ENCODE measurements at places on chromosomes 7 and 10.

DNA sequence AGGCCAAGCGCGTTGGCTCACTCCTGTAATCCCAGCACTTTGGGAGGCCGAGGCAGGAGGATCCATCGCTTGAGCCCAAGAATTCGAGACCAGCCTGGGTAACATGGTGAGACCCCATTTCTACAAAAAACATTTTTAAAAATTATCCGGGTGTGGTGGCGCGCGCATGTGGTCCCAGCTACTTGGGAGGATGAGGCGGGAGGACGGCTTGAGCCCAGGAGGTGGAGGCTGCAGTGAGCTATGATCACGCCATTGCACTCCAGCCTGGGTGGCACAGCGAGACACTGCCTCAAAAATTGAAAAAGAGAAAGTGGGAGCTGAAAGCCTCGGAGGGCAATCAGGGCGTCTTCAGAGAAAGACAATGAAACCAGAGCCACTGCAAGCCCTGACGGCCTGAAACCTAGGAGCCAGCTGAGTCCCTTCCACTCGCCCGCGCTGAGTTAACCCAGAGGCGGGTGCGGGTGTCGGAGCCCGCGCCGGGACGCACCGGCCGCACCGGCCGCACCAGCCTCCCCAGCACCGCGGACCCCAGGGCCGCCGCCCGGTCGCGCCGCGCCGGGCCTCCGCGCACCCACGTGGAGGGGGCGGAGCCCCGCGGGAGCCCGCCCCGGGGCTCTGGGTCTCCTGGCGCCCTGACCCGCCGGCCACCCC is 22.4 kb downstream of the ZFAND2A start:
- no peak for DNase-seq

- no peak for DNase-seq
Measured at GRCh38 chr10:123890226-123890625, 1.4 kb downstream of the CPXM2 start.

DNA sequence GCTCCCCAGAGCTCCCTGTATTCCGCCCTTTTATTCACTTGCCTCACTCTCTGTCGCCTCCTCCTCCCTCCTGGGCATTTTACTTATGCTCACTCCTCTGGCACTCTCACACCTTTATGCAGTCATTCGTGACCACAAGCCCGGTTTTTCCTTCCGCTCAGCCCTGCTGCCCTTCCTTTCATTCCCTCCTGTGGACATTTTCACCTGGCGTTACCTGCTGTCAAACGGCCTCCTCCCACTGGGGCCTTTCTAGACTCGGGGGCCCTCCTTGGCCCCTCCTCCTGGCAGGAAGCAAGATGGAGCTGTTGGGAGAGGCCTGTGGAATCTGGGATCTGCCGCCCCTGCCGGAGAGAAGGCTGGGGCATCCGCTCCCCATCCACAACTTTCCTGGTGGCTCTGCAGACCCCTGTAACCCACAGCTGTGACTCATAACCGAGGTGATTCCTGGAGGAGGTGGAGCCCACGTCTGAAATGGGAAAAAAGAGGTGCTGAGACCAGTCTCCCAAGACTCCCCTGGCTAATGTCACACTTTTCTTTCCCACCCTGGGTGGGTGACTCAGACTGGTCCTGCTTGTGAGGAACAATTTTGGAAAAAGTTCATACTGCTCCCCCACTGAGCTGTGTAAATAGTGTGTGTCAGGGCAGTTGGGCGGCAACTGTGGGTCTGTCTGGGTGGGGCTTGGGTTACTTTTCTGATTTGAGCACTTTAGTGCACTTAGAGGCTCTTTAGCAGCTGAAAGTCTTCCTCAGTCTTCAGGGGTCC is 1.2 kb downstream of the VCL start:
- DNase-seq: no peak

DNA sequence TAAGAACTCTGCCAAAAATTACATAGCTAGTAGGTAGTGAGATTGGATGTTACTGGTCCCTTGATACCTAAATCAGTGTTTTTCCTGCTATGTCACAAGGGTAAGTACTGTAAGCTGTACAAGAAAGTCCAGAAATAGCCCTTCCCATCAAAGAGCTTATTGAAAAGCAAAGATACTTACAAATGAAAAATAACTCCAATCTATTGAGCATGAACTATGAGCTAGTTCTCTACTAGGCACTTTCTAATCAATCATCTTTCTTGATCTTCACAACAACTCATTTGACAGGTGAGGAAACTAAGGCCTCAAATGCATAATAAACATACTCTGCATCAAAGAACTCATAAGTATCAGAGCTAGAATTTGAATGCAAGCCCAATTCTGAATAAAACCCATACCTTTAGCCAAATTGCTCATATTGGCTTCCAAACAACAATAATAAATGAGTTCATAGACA is 249.8 kb upstream of the TCF7L2 start:
- DNase-seq: no peak

GRCh38 chr10:99375426-99375825 is 46.3 kb downstream of the CNNM1 start:
- DNase-seq: no peak

DNA sequence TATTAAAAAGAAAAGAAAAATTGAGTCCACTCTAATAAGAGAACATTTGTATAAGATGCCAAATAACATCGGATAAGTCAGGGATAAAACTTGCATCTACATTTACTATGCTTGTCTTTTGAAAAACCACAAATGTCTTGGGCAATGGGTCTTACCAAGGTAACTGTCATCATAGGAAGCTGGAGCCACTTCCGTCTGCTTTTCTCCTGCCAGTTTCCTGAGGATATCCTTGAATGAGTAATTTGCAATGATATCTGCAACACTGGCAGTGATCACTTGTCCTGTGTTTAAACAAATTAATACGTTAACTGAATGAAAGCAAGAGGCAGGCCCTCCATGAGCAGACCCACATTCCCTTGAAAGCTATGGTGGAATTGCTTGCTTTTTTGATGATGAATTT is 47.3 kb downstream of the ITGA8 start:
- no peak for DNase-seq

DNA sequence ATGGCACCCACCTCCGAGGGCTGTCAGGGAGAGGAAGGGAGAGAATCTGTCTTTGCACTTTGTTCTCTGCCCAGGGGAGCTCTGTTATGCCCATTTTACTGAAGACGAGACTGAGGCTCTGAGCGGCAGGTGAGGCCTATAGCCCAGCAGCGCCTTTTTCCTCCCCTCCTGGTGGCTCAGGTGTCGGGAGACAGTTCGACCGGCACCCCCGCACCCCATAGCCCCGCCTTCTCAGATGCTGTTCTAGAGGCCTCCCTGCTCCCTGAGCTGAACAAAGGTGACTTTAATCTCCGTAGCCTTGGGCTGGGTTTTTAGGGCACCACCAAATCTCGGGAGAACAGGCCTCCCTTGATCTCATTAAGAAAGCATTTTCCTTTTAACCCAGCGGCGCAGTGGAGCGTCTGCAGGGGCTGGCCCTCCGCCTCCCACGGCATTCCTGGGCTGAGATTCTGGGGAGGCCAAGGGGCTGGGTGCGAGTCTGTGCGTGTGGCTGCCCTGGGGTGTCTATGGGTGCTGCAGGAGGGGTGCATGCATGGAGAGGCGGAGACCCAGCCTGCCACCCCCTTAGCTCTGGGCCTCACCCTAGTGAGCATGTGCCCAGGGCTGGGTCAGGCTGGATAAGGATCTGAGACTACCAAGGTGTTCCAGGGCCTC is 3.3 kb downstream of the LFNG start:
- peak; percentile 67 for DNase-seq

- no peak for DNase-seq
Measured at GRCh38 chr7:141242568-141242967, 168.7 kb downstream of the TMEM178B start.

Measured in activated naive CD8-positive, alpha-beta T cell treated with anti-CD3 and anti-CD28 coated beads, Interleukin-2, amount 10 ng/mL, durations not matched to agents 7 days and 5 days (primary cell).